ENCODE measurements at places on chromosomes 6 and 20.

- no peak for DNase-seq
Observed at GRCh38 chr6:148954934-148955333, 208.1 kb downstream of the UST start.

DNA sequence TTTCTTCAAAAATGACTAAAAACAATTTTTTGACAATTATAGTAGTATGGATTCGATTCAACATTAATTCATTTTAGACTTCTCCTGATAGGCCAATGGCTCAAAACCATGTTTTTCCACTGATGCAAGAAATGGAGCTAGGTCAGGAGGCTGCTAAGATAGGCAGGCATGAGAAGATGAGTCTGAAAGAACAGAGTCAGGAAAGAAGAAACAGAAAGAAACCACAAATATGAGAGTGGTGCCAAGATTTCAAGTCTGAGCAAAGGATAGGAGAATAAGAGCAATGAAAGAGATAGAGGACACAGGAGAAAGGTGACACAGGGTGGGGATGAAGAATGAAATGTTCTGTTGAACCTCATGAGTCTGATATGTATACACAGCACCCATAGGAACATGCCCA is 112.2 kb downstream of the TASP1 start:
- DNase-seq, result no peak

DNA sequence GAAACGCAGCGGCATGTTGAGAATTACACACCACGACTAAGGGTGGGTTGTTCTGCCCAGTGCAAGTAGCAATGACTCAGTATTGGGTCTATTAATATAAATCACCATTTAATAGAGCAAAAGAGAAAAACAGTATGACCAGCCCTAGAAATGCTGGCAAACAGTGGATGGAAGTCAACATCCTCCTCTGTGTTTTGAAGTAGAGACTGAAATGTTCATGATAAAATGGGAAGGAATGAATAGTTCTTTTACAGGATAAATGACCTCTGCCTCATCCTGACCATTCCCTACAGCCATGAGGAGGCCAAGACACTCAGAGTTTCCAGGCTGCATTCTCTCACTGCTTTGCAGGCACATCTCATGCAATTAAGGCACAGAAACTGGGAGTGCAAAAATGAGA is 111.8 kb downstream of the PSMB1 start:
- DNase-seq, result no peak

DNA sequence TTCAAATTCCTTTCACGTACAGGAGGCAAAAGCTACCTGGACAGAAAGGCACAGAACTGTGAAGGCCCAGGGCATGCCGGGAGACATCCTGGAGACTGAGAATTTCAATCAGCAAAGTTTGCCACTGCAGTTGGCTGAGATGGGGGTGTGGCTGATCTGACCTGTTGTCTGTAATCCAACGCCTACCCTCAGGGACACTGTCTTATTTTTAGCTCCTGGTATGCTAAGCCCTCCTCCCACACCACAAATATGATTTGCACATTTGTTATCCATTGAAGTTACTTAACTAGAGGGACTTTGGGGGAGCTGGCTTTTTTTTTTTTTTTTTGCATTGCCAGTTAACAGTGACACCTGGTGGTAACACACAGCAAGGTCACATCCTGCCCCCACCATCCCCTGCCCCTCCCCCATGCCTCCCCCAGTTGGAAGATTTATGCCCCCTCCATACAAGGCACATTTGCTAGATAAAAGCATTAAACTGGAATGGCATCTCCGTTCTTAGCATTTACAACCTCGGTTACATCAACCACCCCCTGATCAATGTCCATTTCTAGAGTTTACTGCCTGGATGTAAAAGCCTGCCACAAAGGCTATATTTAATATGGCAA is 40.4 kb downstream of the TTI1 start:
- DNase-seq, result peak; percentile 56

- no peak for DNase-seq
Observed at GRCh38 chr6:39295611-39296011, 18.6 kb downstream of the KCNK17 start.
